ENCODE measurements at places on chromosomes 3 and 15.

- H3K4me3 ChIP-seq, result no peak overlapping the region
- DNase-seq, result no peak
- no peaks in the 10 kb centered on the region for H3K4me1 ChIP-seq
- H3K36me3 ChIP-seq, result no peaks in the 10 kb centered on the region
Measured at GRCh38 chr3:148975248-148975647, 16.1 kb upstream of the GYG1 start.

DNA sequence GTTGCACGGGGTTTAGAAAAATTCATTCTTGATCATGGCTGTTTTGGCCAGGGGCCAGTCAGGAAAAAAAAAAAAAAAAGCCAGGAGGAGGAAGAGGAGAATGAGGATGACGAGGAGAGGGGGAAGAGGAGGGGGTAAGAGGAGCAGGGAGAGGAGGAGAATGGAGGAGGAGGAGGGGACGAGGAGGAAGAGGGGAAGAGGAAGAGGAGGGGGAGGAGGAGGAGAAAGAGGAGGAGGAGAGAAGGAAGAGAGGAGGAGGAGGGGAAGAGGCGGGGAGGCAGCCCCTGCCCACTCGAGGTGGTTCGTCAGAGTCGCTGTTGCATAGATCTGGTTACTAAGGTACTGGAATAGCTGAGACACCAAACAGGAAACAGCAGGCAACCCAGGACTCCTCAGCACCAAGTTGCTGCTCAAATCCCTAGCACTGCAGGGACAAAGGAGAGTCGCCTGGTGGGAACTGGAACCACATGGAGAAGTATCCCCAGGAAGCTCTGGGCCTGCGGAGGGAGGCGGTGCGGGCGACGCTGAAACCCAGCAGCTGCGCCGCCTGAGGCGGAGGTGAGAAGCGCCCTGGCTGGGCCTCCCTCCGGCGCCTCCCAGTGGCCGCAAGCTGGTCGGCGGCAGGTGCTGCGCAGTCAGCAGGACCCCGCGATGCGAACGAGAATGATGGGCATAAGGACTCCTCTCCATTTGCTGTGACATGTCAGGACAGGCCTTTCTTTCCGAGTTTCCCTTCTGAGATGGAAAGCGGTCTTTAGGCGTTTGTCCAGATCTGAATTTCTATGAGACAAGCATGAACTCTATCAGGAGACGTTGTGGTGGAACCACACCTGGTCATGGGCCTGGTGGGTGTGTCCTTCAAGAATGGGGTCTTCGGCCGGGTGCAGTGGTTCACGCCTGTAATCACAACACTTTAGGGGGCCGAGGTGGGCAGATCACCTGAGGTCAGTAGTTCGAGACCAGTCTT lies 17.5 kb downstream of the FAM240A start:
- peaks cover 13% of the 10 kb centered on the region for H3K4me1 ChIP-seq
- H3K4me3 ChIP-seq, result peak overlapping the region; percentile 30
- no peaks in the 10 kb centered on the region for H3K27me3 ChIP-seq
- no peaks in the 10 kb centered on the region for H3K36me3 ChIP-seq

- H3K4me1 ChIP-seq, result peaks cover 6% of the 10 kb centered on the region
- no peaks in the 10 kb centered on the region for H3K27me3 ChIP-seq
- H3K4me3 ChIP-seq, result no peak overlapping the region
- H3K27ac ChIP-seq, result no peak overlapping the region
- H3K36me3 ChIP-seq, result no peaks in the 10 kb centered on the region
Measured at GRCh38 chr3:150433347-150433746, 25.2 kb downstream of the TSC22D2 start.

- H3K4me1 ChIP-seq, result no peaks in the 10 kb centered on the region
- no peak overlapping the region for H3K27ac ChIP-seq
- no peaks in the 10 kb centered on the region for H3K36me3 ChIP-seq
- H3K4me3 ChIP-seq, result no peak overlapping the region
- no peak for DNase-seq
- H3K27me3 ChIP-seq, result no peaks in the 10 kb centered on the region
Measured at GRCh38 chr3:68089572-68090011, 435.2 kb upstream of the SUCLG2 start.

DNA sequence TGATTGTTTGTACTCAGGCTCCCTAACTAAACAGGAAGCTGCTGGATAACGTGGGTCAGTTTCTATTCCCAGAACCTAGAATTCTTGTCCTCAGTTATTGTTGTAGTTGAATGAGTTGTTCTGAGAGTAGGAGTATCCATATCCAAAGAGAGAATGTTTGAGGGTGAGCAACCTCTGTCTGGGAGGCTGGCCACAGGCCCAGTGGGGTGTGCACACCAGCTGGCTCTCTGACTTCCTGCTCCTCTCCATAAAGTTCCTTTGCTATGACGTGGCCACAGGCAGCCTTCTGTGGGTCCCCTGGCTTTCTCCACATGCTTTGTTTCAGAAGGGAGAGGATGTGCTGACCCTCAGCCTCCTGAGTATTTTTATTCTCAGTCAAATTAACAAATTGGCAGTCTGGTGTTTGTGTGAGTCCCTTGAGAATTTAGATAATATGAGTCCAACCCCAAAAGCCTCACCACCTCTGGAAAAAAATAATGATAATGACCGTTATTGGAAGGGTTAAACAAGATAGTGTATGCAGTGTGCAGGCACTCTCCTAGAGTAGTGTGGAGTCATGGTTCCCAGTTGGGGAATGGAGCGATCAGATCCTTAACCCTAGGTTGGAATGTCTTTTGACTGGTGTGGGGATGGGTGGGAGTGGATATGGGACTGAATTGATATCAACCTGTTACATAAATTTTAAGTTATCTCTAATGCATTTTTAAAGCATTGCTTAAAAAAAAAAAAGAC lies 47.6 kb upstream of the MED12L start:
- no peaks in the 10 kb centered on the region for H3K36me3 ChIP-seq
- H3K4me1 ChIP-seq, result no peaks in the 10 kb centered on the region
- H3K27ac ChIP-seq, result no peak overlapping the region
- DNase-seq, result no peak
- no peaks in the 10 kb centered on the region for H3K27me3 ChIP-seq

GRCh38 chr15:101391981-101392640 lies 97.1 kb upstream of the SNRPA1 start:
- no peak for DNase-seq
- H3K36me3 ChIP-seq, result no peaks in the 10 kb centered on the region
- no peaks in the 10 kb centered on the region for H3K27me3 ChIP-seq
- no peak overlapping the region for H3K27ac ChIP-seq
- no peaks in the 10 kb centered on the region for H3K4me1 ChIP-seq
- no peak overlapping the region for H3K4me3 ChIP-seq

GRCh38 chr3:112018712-112019111 lies 15.8 kb upstream of the TMPRSS7 start:
- no peak overlapping the region for H3K4me3 ChIP-seq
- no peaks in the 10 kb centered on the region for H3K27me3 ChIP-seq
- no peak overlapping the region for H3K27ac ChIP-seq
- no peaks in the 10 kb centered on the region for H3K36me3 ChIP-seq

GRCh38 chr3:4983739-4984510 lies 4.7 kb downstream of the BHLHE40 start:
- no peaks in the 10 kb centered on the region for H3K27me3 ChIP-seq
- H3K36me3 ChIP-seq, result peaks cover 37% of the 10 kb centered on the region
- DNase-seq, result no peak
- peak overlapping the region; percentile 98 for H3K4me3 ChIP-seq
- peaks cover 58% of the 10 kb centered on the region for H3K4me1 ChIP-seq

DNA sequence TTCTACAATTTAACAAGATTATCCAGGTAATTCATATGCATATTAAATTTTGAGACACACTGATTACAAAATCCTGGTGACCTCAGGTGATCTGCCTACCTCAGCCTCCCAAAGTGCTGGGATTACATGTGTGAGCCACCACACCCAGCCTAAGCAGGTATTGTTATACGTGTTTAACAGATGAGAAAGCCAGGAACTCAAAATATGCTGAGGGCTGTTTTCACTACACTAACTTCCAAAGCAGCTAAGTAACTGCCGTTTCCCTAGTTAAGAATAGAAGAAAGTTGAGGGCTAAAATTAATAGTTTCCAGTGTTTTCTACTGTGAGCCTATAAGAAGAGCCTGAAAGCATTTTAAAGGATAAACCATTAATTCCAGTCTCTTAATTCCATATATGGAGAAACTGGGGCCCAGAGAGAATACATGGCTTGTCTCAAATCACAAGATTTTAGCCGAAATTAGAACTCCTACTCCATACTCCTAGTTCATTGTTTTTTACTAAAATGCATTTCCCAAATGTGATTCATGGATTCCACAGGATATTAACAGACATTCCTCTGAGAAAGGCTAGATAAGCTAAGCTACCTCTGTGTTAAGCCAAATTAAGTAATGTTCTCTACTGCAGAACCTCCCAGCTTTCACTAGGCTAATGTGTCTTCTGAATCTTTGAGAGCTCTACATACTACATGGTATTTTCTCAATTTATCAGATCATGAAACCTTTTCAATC lies 17.0 kb upstream of the AVEN start:
- no peak overlapping the region for H3K4me3 ChIP-seq
- DNase-seq, result no peak
- no peaks in the 10 kb centered on the region for H3K36me3 ChIP-seq
- no peaks in the 10 kb centered on the region for H3K27me3 ChIP-seq
- no peaks in the 10 kb centered on the region for H3K4me1 ChIP-seq

DNA sequence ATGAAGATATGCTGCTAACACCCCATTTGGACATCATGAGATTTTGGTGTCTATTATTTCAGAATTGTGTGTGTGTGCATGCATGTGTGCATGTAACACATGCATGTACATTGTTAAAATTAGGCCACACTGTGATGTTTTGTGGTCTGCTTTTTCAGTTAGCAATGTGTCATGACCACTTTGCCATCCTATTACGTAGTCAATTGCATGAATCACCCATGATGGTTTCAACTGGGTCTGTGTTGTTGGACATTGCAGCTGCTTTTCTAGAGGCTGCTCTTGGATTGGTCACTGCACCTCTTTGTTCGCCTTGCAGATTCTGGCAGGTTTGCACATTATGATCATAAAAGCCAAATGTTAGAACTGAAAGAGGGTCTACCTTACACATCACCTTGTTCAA lies 101.0 kb upstream of the THBS1 start:
- H3K4me1 ChIP-seq, result no peaks in the 10 kb centered on the region

DNA sequence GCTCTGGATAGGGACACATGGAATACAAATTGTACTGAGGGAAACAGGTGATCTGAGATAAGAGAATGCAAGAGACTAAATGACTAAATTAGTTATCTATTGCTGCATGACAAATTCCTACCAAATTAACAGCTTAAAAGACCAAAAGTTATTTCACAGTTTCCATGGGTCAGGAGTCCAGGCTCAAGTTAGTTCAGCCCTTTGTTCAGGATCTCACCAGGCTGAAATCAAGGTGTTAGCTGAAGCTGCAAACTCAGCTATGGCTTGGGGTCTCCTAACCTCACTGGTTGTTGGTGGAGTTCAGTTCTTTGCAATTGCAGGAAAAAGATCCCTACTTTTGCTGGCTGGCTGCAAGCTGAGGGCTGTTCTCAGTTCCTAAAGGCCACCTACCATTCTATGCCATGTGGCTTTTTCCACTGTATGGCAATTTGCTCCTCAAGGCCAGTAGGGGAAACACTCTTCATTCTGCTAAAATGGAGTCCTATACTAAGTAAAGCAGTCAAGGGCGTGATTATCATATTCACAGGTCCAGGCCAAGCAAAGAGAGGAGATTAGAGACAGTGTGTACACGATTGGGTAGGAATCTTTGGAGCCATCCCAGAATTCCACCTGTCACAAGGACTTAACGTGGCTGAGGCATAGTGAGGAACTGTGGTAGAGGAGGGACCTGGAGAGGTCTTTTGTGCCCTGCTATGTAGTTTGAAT lies 53.7 kb downstream of the THRB start:
- H3K27ac ChIP-seq, result no peak overlapping the region
- H3K36me3 ChIP-seq, result no peaks in the 10 kb centered on the region
- no peaks in the 10 kb centered on the region for H3K4me1 ChIP-seq
- no peak for DNase-seq

DNA sequence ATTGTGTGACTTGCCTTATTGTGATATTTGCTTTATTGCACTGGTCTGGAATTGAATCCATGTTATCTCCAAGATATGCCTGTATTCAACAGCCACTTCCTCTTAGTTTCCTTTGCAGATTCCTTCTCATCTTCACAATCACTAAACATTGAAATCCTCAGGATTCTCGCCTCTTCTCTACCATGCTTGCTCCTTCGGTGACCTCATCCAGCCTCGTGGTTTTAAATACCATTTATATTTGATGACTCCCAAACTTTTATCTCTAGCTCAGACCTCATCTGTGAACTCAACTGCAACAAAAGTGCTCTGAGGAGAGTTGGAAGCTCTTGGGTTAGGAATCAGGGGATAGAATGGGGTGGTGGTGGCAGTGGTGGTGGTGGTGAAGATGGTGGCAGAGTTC lies 19.9 kb downstream of the POLR2M start:
- H3K27me3 ChIP-seq, result no peaks in the 10 kb centered on the region
- no peak overlapping the region for H3K4me3 ChIP-seq
- H3K27ac ChIP-seq, result no peak overlapping the region
- no peaks in the 10 kb centered on the region for H3K4me1 ChIP-seq
- no peaks in the 10 kb centered on the region for H3K36me3 ChIP-seq

DNA sequence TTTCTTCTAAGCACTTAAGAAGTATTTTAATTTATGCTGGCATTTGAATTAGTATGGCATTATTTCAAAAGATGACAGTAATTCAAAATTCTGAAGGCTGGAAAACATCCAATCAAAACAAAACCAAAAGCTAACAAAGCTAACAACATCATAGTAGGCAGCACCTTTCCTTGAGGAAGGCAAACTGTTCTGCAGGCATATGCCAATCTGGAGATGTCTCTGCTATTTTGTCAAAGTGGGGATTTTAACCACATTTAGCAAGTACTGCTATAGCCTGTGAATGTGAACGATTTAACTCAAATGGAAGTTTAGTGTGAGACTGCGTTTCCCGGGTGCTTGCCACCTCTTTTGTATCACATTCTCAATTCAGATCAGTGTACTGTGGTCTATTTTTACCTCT lies 16.7 kb upstream of the GABRA5 start:
- DNase-seq, result no peak
- no peaks in the 10 kb centered on the region for H3K36me3 ChIP-seq
- no peak overlapping the region for H3K4me3 ChIP-seq
- H3K27ac ChIP-seq, result no peak overlapping the region
- no peaks in the 10 kb centered on the region for H3K4me1 ChIP-seq

- H3K4me3 ChIP-seq, result no peak overlapping the region
- H3K4me1 ChIP-seq, result no peaks in the 10 kb centered on the region
- H3K27me3 ChIP-seq, result no peaks in the 10 kb centered on the region
- DNase-seq, result no peak
- no peak overlapping the region for H3K27ac ChIP-seq
Measured at GRCh38 chr3:43223670-43224364, 62.5 kb upstream of the SNRK start.

DNA sequence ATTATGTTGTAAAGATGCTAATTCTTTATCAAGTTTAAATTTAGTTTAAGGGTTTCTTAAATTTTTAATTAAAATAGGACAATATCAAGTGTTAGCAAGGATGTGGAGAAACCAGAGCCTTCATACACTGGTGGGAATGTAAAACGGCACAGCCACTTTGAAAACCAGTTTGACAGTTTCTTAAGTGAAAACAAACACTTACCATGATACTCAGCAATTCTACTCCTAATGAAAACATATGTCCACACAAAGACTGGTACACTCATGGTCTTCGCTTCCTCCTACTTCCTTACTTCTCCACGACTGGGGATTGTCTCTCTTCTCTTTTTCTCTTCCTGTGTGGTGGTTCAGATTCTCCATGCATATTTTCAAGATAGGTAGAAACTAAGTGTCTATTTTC lies 9.2 kb downstream of the SKIC8 start:
- no peaks in the 10 kb centered on the region for H3K27me3 ChIP-seq
- H3K36me3 ChIP-seq, result peaks cover 86% of the 10 kb centered on the region
- H3K4me1 ChIP-seq, result peaks cover 4% of the 10 kb centered on the region

- no peaks in the 10 kb centered on the region for H3K4me1 ChIP-seq
- no peaks in the 10 kb centered on the region for H3K36me3 ChIP-seq
- H3K27me3 ChIP-seq, result no peaks in the 10 kb centered on the region
- H3K4me3 ChIP-seq, result no peak overlapping the region
- H3K27ac ChIP-seq, result no peak overlapping the region
- DNase-seq, result no peak
Measured at GRCh38 chr3:193702967-193703366, 110.0 kb downstream of the OPA1 start.

Measured in upper lobe of right lung (tissue), 1 donor.